ENCODE measurements at places on chromosomes 6 and 20.

- DNase-seq: peak; percentile 50
These were observed 529.7 kb upstream of the CITED2 start for GRCh38 chr6:139904158-139904533.

DNA sequence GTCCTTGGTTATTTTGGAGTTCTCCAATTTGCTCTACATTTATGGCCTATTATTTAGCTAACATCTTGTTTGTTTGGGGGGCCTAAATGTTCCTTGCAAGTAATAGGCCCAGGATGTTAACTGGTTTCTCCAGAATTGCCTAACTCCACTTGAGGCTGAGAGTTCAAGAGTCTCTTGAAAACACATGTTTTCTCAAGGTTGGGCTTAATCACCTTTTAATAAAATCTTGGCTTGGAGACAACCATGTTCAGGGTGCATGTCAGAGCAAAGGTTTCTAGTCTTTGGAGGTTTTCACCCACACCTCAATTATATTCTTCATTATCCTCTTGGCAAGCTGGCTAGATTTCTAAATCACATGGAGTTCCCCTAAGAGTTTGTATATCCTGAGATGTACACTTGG is 54.2 kb downstream of the KLHL31 start:
- DNase-seq: no peak

DNA sequence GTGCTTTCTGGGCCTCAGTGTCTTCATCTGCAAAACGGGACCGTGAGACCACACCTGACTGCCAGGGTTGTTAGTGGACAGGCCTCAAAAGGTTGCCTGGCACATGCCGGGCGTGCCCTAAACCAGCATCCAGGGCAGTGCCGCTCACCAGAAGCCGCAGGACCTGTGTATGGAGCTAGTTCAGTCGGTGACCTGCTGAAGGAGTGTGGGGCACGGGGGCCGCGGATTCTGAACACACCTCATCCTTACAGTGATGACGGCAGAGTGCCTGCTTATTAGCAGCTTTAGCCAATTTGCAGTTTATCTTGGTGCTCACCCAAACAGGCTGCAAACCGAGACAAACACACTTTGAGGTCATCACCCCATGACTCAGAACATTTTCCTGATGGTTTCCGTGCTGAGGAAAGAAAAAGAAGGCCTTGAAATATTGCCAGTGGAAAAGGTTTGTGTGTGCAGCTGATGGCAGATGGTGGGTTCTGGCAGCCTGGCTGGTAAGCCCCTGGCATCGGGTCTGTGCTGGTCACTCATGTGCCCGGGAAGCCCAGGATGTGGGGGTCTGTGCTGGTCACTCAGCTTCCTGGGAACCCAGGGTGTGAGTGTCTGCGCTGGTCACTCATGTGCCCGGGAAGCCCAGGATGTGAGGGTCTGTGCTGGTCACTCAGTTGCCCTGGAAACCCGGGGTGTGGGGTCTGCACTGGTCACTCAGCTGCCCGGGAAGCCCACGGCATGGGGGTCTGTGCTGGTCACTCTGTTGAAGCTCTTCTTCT is 153.8 kb downstream of the ERMARD start:
- no peak for DNase-seq

DNA sequence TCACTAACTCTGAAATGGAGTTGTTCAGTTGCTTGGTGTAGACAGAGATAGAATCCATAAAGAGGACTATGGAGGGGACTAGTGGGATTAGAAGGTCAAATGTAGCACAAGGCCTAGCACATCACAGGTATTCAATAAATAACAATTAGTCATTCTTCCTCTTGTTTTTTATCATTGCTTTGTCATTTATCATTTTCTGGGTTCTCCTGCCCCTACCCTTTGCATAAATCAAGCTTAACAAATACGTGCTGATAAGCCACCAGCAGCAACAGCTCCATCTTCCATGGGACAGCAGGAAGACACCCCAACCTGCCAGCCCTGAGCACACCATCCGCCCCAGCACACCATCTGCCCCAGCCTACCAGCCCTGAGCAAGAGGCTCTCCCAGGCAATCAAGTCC is 23.1 kb downstream of the TRAM2 start:
- no peak for DNase-seq

DNA sequence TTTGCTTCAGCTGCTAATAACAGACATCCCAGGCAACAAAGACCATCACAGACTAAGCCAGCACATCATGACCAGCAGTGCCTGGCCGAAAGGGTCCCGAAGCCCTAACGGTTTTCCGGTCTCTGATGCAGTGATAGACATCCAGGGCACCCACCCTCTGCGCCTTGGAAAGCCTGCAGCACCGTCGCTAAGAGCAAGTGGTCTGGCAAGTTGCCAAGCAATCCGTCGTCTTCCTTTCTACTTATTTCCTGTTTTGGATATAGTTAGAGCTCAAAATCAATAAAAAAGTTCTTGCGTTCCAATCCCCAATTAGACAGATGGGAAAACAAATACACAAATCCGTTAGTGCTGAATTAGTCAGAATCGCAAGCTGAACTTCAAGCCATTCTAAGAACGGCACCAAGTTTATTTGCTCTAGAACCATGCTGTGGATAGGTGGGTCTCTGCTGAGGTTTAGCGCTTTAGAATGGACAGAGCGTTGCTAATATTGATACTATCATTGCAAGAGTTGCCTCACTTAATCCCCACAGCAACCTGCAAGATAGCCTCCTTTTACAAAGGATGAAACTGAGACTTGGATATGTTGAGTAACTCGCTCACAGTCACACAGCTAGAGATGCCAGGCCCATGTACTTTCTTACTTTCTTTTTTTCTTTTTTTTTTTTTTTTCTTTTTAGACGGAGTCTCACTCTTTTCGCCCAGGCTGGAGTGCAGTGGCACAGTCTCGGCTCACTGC is 163.3 kb upstream of the SNX9 start:
- no peak for DNase-seq

DNA sequence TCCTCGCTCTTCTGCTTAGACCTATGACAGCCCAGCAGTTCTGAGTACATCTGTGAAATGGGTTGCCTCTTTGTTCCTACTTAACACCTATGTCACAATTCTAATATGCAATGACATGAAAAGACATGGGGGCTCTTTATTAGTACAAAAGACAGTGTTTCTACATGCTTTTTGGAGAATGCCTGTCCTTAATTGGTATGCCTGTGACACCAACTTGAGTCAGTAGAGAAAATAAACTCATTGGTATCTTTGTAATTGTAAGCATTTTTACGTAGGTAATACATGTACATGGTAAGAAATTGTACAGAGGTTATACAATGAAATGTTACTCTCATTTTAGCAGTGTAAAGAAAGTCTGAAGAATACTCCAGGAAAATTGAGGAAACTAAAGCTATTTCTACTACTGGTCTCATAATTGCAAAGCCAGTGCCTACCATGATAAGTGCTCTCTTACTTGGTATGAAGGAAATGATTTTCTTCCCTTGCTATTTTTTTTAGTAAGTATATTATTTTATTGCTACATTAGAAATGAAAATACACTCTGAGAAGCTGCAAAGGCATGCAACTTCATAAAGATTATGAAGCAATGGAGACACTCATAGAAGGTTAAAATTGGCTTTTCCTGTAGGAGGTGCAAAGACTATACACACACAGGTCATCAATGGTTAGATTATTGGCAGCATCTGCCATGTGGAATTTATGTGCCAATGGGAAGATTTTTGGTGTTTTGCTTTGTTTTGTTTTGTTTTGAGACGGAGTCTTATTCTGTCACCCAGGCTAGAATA is 4.9 kb upstream of the EEF1A1 start:
- no peak for DNase-seq

- DNase-seq: no peak
These were observed 129.5 kb downstream of the LRRC1 start for GRCh38 chr6:53924277-53924676.

DNA sequence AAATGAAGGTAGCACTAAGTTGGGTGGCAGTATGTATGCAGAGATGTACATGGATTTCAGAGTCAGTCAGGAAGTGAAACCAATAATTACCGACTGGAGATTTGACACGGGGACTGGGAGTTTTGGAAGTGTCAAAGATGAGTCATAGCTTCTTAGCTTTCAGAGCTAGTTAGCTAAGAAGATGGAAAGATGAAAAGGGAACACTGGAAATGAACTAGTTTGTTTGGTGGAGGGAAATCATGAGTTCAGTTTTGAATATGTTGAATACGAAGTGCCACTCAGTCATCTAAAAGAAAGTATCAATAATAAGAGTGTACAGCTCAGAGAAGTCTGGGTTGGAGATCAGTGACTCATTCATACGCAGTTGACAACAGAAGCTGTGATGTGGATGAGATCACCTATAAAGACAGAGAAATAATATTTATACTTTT is 7.5 kb downstream of the ESF1 start:
- no peak for DNase-seq

DNA sequence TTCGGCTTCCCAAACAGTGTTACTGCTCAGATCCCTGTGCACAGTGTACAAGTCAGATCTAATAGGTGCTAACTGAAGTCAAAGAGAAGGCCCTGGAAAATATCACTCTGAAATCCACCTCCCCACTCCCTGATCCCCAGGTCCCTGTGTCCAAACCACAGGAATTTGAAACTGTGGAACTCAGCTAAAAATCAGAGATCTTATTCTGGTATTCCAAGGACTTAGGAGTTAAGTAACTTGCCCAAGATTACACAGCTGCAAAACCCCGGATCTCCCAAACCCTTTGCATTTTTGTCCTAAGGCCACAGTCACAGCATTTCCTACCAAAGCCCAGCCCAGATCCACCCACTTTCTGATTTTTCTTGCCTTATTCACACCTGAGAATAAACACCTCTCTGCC is 32.3 kb upstream of the SLC23A2 start:
- no peak for DNase-seq

GRCh38 chr20:58174708-58175280 is 53.7 kb downstream of the ANKRD60 start:
- no peak for DNase-seq

- DNase-seq: peak; percentile 95
These were observed 1.8 kb upstream of the WRNIP1 start for GRCh38 chr6:2763345-2763841.

GRCh38 chr20:51286758-51287157 is 255.8 kb downstream of the NFATC2 start:
- DNase-seq: no peak

DNA sequence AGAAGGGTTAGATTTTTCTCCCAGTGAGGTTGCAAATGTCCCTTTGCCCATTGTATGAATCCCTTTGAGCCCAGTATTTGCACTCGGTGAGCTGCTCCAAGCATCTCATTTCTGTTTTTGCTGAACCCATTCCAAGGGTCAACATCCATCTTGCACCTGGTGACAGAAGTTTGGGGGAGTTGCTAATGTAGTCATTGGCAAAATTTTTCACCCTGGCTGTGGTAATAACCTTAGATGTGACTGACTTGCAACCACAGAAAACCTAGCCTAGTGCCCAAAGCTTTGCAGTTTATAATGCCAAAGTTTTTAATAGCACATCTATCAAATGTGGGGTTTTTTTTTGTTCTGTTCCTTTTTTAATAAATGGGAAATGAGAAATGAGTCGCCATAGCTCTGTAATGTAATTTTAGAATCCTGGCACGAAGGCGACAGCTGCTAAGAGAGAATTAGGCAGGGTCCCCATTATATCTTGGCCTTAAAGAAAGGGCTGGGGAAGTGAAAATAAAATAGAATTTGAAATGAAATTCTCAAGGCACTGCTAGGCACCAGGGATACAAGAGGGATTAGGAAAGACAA is 682.8 kb downstream of the KIF16B start:
- DNase-seq: no peak

- no peak for DNase-seq
These were observed 296.1 kb downstream of the TENT5A start for GRCh38 chr6:81456416-81456815.

- peak; percentile 90 for DNase-seq
These were observed 58.5 kb upstream of the CEP85L start for GRCh38 chr6:118709859-118710350.

- no peak for DNase-seq
These were observed 49.0 kb upstream of the VSTM2L start for GRCh38 chr20:37853823-37854375.

DNA sequence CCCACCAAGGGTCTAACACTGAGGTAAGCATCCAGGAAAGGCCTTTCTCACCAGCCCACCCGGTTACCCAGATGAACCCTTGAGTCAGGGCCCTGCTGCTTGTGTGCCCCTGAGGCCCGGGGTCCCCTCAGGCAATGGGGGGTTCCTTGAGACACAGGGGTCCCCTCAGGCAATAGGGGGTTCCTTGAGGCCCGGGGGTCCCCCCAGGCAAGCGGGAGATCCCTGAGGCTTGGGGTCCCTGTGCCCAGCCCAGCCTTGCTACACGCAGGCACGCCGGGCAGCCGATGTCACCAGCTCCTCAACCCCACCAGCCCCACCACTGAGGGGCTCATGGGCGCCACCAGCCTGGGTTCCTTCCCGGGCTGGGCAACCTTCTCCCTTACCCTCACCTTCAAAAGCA is 247.2 kb downstream of the TTLL2 start:
- no peak for DNase-seq

GRCh38 chr20:38115205-38115604 is 49.9 kb downstream of the TGM2 start:
- DNase-seq: no peak

- DNase-seq: no peak
These were observed 30.0 kb upstream of the IRF4 start for GRCh38 chr6:361411-362132.

- DNase-seq: no peak
These were observed 871.5 kb downstream of the QKI start for GRCh38 chr6:164286011-164286410.

DNA sequence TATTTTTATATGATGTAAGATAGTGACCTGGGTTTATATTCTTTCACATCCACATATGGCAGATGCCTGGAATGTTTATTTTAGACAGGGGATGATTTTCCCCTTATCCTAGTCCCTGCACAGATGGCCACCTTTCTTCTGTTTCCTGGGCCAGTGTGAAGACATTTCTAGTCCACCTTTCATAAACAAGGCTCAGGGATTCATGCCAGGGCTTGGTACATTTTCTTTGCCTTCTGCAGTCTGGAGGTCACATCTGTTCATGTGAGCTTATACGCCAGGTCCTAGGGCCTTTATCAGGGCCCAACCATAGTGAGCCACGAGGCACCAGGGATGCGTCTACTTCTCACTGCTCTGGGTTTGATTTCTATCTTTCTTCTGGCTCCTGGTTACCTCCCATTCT is 38.0 kb upstream of the ERVFRD-1 start:
- no peak for DNase-seq

GRCh38 chr6:120966321-120966720 is 368.0 kb downstream of the TBC1D32 start:
- DNase-seq: no peak

DNA sequence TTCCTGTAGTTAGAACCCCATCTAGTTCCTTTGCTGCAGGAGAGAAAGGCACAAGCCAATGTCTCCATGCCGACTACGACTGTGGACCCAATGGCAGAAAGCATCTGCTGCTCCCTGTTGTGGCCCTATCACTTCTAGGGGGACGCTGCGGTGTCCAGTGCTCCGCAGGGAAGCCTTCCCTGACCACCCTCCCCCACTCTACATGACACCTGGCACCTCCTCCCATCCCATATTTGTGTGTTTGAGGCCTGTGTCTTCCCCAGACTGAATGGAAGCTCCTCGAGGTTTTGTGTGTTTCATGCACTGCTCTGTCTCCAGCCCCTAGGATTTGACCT is 159.5 kb downstream of the DTNBP1 start:
- DNase-seq: no peak

- DNase-seq: no peak
These were observed 184.6 kb downstream of the QKI start for GRCh38 chr6:163599136-163599535.

Data from NB4 (cell line).